ENCODE measurements at places on chromosomes 1 and 21. TPM values are rescaled to one million over a fixed set of nuclear protein-coding genes. Genes with fewer than 3 reads are reported as not detected.

The PLCH2 gene
- total RNA-seq = 0.16 TPM

The CFHR5 gene
- not detected for total RNA-seq

The BNIPL gene
- total RNA-seq = 0.47 TPM

The NLRP3 gene
- total RNA-seq = 0.66 TPM

The BRDT gene
- not detected for total RNA-seq

The LCE1F gene
- total RNA-seq = not detected

The OR2AK2 gene
- not detected for total RNA-seq

The SHISA4 gene
- 191 TPM for total RNA-seq

The CELA3B gene
- not detected for total RNA-seq

The PTP4A2 gene
- total RNA-seq = 203 TPM

The PTCH2 gene
- total RNA-seq = 0.25 TPM

DNA sequence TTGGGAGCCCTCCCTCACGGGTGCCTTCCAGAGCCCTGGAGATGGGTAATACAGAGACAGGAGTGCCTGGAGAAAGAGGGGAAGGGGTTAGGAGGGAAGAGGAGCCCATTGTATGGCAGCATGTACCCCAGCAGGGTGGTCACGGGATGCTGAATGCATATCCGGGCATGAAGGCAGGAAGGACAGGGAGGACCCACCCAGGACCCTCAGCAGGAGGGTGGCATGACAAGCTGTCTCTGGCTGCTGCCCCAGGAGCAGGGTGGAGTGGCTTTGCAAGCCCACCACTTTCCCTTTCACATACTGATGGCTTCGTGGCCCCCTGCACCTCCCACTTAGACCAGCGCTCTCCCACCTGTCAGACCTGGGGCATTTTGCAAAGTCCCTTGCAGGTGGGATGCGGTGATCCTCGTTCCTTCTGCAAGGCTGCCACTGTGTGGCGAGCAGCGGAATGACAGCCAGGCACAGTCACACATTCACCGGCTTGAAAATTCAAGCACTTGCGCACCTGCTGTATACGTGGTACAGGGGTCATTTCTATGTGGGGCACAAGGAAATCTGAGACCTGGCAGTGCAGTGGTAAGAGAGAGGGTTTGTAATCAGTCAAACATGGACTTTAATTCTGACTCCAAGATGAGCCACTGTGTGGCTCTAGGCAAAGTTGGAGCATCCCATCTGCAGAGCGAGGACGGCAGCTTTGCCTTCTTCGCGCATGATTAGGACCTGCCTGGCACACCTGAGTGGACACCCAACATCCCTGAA, 53.2 kb upstream of the TMEM51 start:
- H3K27ac ChIP-seq = no peak overlapping the region
- peak; percentile 31 for DNase-seq
- H3K4me1 ChIP-seq = no peaks in the 10 kb centered on the region
- H3K36me3 ChIP-seq = no peaks in the 10 kb centered on the region
- peaks cover 39% of the 10 kb centered on the region for H3K27me3 ChIP-seq

GRCh38 chr1:55886856-55887712, 671.9 kb upstream of the USP24 start:
- no peak overlapping the region for H3K4me3 ChIP-seq
- H3K4me1 ChIP-seq = no peaks in the 10 kb centered on the region
- H3K27me3 ChIP-seq = no peaks in the 10 kb centered on the region

GRCh38 chr1:236639686-236640085, 35.4 kb upstream of the HEATR1 start:
- DNase-seq = no peak
- H3K36me3 ChIP-seq = no peaks in the 10 kb centered on the region
- peak overlapping the region; percentile 75 for H3K27ac ChIP-seq
- peaks cover 4% of the 10 kb centered on the region for H3K4me1 ChIP-seq
- H3K27me3 ChIP-seq = no peaks in the 10 kb centered on the region

GRCh38 chr1:191870490-191870889, 287.8 kb upstream of the RGS18 start:
- DNase-seq = no peak
- H3K4me1 ChIP-seq = no peaks in the 10 kb centered on the region
- no peak overlapping the region for H3K27ac ChIP-seq
- no peaks in the 10 kb centered on the region for H3K36me3 ChIP-seq
- H3K27me3 ChIP-seq = no peaks in the 10 kb centered on the region
- no peak overlapping the region for H3K4me3 ChIP-seq

- no peak overlapping the region for H3K27ac ChIP-seq
- H3K4me1 ChIP-seq = peaks cover 14% of the 10 kb centered on the region
- H3K27me3 ChIP-seq = peaks cover 52% of the 10 kb centered on the region
- DNase-seq = no peak
These were observed 4.9 kb downstream of the CDA start for GRCh38 chr1:20593756-20594155.

GRCh38 chr1:8767006-8767405, 50.4 kb downstream of the RERE start:
- H3K27ac ChIP-seq = no peak overlapping the region
- no peaks in the 10 kb centered on the region for H3K36me3 ChIP-seq
- H3K4me3 ChIP-seq = no peak overlapping the region
- no peaks in the 10 kb centered on the region for H3K27me3 ChIP-seq

- peaks cover 5% of the 10 kb centered on the region for H3K36me3 ChIP-seq
- no peak for DNase-seq
- peaks cover 60% of the 10 kb centered on the region for H3K4me1 ChIP-seq
- no peak overlapping the region for H3K4me3 ChIP-seq
- no peaks in the 10 kb centered on the region for H3K27me3 ChIP-seq
These were observed 27.8 kb downstream of the FBXO42 start for GRCh38 chr1:16324456-16324890.

- H3K4me1 ChIP-seq = no peaks in the 10 kb centered on the region
- no peak for DNase-seq
- H3K27ac ChIP-seq = no peak overlapping the region
- no peaks in the 10 kb centered on the region for H3K27me3 ChIP-seq
These were observed 74.6 kb downstream of the CRB1 start for GRCh38 chr1:197342669-197343068.

GRCh38 chr1:45802343-45803298, 791 bp upstream of the MAST2 start:
- H3K4me1 ChIP-seq = peaks cover 22% of the 10 kb centered on the region
- H3K36me3 ChIP-seq = no peaks in the 10 kb centered on the region
- peak overlapping the region; percentile 83 for H3K27ac ChIP-seq
- peak overlapping the region; percentile 69 for H3K4me3 ChIP-seq
- peak; percentile 68 for DNase-seq
- H3K27me3 ChIP-seq = no peaks in the 10 kb centered on the region

GRCh38 chr1:226698659-226699058, 40.4 kb downstream of the ITPKB start:
- no peak for DNase-seq
- no peaks in the 10 kb centered on the region for H3K27me3 ChIP-seq
- H3K4me1 ChIP-seq = peaks cover 94% of the 10 kb centered on the region
- peak overlapping the region; percentile 58 for H3K27ac ChIP-seq
- H3K4me3 ChIP-seq = no peak overlapping the region

- H3K27me3 ChIP-seq = no peaks in the 10 kb centered on the region
- no peak for DNase-seq
- H3K4me1 ChIP-seq = peaks cover 56% of the 10 kb centered on the region
- no peaks in the 10 kb centered on the region for H3K36me3 ChIP-seq
These were observed 15.6 kb downstream of the RASAL2 start for GRCh38 chr1:178109348-178110143.

DNA sequence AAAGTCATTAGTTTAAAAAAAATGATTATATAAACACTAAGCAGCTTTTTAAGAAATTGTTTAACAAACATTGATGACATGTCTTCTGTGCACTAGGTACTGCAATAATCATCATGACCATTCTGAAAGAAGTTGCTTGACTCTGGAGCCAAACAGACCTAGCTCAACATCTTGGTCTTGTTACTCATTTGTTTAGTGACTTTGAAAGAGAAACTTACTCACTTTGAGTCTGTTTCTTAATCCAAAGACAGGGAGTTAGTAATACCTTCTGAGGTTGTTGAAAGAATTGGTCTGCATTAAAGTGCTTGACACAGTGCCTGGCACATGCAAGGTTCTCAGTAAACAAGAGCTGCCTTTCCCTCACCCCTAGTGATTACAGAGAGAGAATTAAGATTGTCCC, 84.4 kb downstream of the SGIP1 start:
- H3K36me3 ChIP-seq = no peaks in the 10 kb centered on the region
- peaks cover under 1% of the 10 kb centered on the region for H3K4me1 ChIP-seq
- H3K27ac ChIP-seq = no peak overlapping the region
- no peak for DNase-seq
- H3K27me3 ChIP-seq = no peaks in the 10 kb centered on the region

DNA sequence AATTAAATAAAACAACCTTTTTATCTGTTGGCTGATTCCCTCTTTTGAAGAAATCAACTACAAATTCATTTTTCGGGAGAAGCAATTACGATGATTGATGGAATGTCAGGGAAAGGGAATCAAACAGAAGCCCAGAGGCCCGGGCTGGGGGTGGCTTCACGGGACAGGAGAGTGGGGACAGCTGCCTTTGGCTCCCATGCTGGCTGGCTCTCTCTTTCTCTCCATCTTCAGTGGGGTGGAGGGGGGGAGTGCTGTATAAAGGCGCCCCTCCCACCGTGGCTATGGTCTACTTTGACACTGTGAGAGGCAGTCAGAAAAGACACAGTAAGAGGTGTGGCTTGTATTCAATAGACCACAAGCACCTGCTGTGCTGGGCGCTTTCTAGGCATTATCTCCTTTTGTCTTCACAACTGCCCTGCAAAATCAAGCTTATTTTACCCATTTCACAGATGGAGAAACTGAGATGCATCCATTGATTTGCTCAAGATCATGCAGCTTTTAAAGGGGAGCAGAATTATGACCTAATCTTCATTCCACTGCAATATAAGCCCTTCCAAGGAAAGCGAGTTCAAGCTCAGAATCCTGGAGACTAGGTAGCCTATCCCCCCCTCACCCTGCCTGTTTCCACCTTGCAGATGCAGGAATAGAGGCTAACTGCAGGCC, 92.9 kb downstream of the GRIK3 start:
- H3K4me1 ChIP-seq = no peaks in the 10 kb centered on the region
- no peaks in the 10 kb centered on the region for H3K36me3 ChIP-seq
- no peak overlapping the region for H3K27ac ChIP-seq
- no peak overlapping the region for H3K4me3 ChIP-seq
- peaks cover 80% of the 10 kb centered on the region for H3K27me3 ChIP-seq
- DNase-seq = no peak

DNA sequence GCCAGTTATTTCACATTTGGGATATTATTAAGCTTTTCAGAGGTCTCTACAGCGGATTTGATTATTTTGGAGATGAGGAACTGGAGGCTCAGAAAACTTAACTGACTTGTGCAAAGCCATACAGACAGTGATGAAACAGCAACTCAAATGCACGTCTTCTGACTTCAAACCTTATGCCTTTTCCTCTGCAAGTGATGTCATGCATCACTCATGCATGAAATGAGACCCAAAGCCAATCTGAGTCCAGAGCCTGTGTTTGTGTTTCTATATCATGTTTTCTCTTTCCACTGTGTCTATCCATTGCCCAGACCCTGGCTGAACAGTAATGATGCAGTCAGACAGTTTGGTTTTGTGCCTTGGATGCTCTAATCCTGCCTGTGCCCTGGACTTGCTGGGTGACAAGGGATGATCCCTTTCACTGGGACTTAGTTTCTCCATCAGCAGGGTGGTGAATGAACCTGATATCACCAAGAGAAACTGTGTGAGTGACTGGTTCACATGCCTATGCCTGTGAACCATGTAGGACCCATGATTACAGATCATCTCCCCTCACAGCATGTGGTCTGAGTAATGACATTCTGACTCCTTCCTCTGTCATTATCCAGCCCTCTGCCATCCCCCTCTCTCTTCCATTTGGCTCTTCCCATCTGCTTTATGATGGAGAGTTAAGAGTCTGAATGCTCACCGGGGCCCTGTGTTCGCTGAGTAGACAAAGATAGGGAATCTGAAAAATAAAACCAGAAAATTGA, 33.4 kb downstream of the SLAMF6 start:
- no peak overlapping the region for H3K27ac ChIP-seq
- H3K4me3 ChIP-seq = no peak overlapping the region
- peaks cover 30% of the 10 kb centered on the region for H3K27me3 ChIP-seq

GRCh38 chr1:19370453-19371170, 58.5 kb downstream of the SLC66A1 start:
- H3K4me1 ChIP-seq = peaks cover 83% of the 10 kb centered on the region
- H3K36me3 ChIP-seq = peaks cover 8% of the 10 kb centered on the region
- no peak overlapping the region for H3K4me3 ChIP-seq
- no peak for DNase-seq
- no peaks in the 10 kb centered on the region for H3K27me3 ChIP-seq
- H3K27ac ChIP-seq = peak overlapping the region; percentile 51

- no peak for DNase-seq
- no peaks in the 10 kb centered on the region for H3K4me1 ChIP-seq
These were observed 58.4 kb downstream of the SYF2 start for GRCh38 chr1:25173809-25174340.

DNA sequence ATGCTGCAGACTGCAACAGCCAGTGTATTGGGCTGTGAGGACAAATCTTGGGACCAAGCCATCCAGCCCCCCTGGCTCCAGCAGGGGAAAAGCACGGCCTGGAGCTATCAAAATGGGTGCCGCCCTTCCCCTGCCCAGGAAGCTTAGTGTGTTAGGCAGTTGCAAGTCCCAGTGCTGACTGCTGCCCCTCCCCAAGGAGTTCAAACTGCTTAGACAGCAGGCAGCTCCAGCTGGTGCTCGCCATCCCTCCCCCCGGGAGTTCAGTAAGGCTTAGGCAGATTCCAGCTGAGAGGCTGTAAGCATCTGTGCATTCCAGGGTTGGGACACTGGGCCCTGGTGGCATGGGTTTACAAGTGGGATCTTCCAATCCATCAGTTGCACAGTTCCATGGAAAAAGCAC, 579.6 kb upstream of the NR5A2 start:
- no peak for DNase-seq
- H3K27me3 ChIP-seq = no peaks in the 10 kb centered on the region
- no peaks in the 10 kb centered on the region for H3K4me1 ChIP-seq
- no peak overlapping the region for H3K27ac ChIP-seq

- peaks cover 36% of the 10 kb centered on the region for H3K27me3 ChIP-seq
- no peaks in the 10 kb centered on the region for H3K4me1 ChIP-seq
- no peak overlapping the region for H3K27ac ChIP-seq
- no peak for DNase-seq
These were observed 10.5 kb downstream of the SERINC2 start for GRCh38 chr1:31423418-31423947.

GRCh38 chr1:16164213-16165072, 8.6 kb upstream of the EPHA2 start:
- peak overlapping the region; percentile 18 for H3K27ac ChIP-seq
- no peak overlapping the region for H3K4me3 ChIP-seq
- no peak for DNase-seq
- no peaks in the 10 kb centered on the region for H3K27me3 ChIP-seq
- peaks cover 31% of the 10 kb centered on the region for H3K4me1 ChIP-seq

GRCh38 chr1:39387452-39387851, 104.0 kb upstream of the BMP8A start:
- peaks cover 68% of the 10 kb centered on the region for H3K36me3 ChIP-seq
- H3K4me1 ChIP-seq = peaks cover 42% of the 10 kb centered on the region
- H3K4me3 ChIP-seq = no peak overlapping the region
- H3K27me3 ChIP-seq = no peaks in the 10 kb centered on the region

- DNase-seq = no peak
- peak overlapping the region; percentile 41 for H3K27ac ChIP-seq
- peaks cover 20% of the 10 kb centered on the region for H3K36me3 ChIP-seq
- no peak overlapping the region for H3K4me3 ChIP-seq
These were observed 9.1 kb downstream of the OTUD7B start for GRCh38 chr1:150001415-150001814.

DNA sequence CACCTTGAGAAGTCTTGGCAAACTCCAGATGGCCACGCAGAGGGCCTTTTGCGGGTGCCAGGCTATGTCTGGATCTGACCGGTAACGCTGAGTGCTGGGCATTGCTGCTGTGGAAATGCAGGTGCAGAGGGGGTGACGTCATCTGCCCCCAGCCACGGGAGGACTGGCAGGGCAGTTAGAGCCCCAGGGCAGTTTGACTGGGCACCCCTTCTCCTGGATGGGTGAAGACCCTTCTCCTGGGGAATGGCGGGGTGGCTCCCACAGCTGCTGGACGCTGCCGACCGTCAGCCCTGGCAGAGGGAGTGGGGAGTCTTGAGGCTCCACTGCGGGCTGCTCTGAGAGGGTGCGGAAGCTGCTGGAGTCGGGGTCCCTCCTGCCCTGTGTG, 12.6 kb upstream of the EDN2 start:
- H3K4me3 ChIP-seq = no peak overlapping the region
- DNase-seq = peak; percentile 32
- H3K4me1 ChIP-seq = peaks cover 67% of the 10 kb centered on the region

Measured in left ventricle myocardium inferior (tissue), 1 donor.